HS-5 (cell line): ENCODE measurements at places on chromosomes 5 and 9.

DNA sequence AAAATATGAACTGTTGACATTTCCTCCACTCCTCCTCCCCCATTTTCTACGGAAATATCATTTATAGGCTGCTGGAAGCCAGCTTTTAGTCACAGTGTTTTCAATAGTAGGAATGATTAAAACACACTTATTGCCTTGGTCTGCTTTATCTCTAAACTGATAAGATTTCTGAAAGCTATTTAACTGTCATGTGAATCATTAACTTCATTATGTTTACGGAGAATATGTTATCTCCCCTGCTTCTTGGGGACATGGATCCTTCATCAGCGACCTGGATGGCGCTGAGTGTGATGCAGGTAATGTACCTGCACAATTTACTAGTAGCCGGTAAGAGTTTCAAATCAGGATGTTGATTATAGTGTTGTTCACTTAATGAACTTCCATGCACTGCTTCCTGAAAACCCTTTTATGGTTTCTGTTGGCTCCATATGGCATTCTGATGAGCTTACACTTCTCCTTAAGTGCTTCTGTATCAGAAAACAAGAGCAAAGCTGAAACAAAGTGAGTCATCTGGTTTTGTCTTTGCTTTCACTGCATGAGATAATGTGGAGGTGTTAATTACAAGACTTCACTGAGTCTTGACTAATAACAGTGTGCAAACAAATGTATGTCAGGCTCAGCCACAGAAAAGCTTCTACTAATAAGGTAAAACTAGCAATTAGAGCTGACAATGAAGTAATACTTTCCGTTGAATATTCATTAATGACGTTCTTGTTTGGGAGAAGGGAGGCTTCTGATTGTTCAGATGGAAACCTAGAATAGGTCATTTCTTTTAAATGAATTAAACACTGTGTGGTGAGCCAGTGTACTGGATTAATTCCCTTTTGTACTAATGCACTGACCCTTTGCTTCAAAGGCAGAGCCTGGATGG, 162.4 kb upstream of the ZNF608 start:
- DNase-seq: no peak

DNA sequence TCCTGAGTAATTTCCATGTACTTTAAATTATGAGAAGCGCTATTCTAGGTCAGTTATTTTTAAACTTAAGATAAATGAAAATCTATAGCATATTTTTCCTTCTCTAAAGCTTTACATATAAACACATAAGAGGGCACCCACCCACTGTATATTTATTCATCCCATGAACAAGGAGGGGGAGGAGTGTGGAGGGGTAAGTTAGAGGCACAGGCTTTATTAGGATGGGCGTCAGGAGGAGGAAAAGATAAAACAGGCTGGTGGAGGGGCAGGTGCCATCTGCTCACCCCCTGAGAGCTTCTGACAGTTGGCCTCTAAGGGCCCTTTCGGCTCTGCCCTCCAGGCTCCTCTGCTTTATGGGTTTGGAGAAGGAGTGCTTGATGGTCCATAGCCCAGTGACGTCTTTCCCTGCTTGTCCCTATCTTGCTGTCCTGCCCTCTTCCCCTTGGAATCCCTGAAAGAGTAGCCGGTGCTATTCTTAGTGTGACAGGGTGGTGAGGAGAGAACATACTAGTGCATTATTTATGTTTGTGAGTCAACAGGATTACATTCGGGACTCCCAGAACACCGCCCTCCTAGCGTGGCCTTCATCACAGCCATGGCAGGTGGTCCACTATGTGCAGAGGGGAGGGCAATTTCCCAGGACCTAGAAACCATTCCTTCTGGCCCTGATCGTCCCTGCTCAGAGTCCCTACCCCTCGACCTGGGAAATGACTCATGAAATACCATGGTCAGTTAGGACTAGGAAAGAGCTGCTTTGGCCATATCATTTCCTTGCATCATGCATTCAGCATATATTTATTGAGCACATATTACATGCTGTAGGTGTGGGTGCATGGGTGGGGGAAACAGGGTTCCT, 7.9 kb upstream of the SYNPO start:
- no peak for DNase-seq

DNA sequence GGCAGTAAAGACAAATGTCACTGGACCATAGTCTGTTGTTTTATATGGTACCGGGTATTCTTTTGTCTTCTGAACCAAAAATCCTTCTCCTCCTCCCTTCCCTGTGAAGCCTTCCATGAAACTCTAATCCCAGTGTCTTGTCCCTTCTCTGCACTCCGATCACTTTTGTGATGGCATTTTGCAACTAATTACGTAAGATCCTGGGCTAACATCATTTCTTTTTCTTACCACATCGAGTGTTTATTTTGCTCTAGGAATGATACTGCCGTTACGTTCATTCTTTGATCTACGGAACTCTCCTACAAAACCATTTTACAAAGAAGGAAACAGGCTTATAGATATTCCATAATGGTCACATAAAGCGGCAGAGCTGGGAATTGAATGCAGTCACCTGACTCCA, 33.7 kb downstream of the SNX18 start:
- DNase-seq: no peak

DNA sequence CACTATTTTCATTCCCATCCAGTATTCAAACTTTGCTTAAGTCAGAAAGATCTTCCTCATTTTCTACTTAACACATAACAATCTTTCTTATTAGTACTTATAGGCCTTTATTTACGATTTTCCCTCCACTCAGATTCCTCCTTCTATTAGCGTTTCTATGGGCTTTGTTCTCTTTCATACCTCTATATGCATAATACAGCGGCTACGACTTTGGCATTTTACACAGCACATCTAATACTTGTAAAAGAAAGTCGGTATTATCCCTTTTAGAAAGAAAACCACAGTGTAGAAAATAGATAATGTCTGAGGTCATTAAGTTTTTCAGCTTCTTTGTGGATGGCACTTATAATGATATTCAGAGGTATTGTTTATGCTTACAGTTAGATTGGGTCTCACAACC, 8.4 kb downstream of the RBM18 start:
- DNase-seq: no peak

- DNase-seq: no peak
These were observed 254.0 kb downstream of the MAN2A1 start for GRCh38 chr5:109943701-109944235.

- no peak for DNase-seq
These were observed 681.1 kb downstream of the MAT2B start for GRCh38 chr5:164186550-164186949.

GRCh38 chr5:121175986-121176385, 675.7 kb upstream of the FTMT start:
- DNase-seq: no peak

GRCh38 chr5:79612667-79613198, 492 bp downstream of the TENT2 start:
- DNase-seq: no peak

GRCh38 chr5:139710319-139711066, 62.3 kb downstream of the CXXC5 start:
- no peak for DNase-seq

GRCh38 chr5:78591138-78591612, 57.4 kb downstream of the LHFPL2 start:
- DNase-seq: no peak

DNA sequence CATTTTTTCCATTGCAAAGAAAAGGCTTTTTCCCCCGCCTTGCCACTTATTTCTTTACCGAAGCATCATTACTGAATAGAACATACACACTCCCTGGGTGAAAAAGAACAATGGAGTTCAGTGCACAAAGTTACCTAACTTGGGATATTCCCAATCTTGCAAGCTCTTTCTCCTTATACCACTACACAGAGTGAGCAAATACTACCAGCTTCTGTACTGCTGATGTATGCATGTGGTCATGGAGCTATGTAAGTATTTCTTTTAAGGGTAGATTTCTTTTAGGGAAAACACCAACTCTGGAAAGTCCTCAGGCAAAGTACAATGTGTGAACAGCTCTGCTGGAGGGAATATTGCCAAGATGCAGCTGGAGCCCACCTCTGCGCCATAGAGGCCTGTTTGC, 81.1 kb downstream of the AOPEP start:
- no peak for DNase-seq

DNA sequence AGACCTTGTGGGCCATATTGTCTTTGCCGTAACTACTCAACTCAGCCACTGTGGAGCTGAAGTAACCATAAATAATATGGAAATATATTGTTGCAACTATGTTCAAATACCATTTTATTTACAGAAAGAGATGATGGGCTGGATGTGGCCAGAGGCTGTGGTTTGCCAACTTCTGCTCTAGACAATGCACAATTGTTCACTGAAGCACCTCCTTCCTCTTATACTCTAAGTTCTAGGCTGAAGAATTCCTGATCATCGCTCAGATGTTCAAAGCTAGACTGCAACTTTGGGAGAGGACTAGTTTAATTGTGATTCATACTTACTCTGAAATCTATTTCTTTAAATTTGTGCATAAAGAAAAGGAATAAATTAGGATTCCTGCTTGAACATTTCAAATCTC, 245.0 kb downstream of the TAF11L14 start:
- no peak for DNase-seq

DNA sequence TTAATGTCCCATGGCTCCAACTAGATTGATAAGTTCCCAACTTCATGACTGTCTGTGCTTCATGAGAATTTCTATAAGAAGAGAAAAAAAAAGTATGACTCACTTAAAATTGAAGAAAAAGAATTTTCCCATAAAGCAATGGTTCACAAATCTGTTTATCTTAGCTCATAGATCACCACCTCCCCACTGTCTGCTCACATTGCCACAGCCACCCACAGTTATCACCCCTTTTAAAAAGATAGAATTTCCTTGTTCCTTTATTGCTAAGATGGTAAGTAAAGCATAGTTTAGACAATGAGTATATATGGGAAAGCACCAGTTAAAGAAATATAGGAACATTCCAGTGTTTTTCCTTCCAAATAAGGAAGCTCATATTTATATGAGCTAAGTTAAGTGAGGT, 67.1 kb downstream of the ALDH7A1 start:
- peak; percentile 20 for DNase-seq

DNA sequence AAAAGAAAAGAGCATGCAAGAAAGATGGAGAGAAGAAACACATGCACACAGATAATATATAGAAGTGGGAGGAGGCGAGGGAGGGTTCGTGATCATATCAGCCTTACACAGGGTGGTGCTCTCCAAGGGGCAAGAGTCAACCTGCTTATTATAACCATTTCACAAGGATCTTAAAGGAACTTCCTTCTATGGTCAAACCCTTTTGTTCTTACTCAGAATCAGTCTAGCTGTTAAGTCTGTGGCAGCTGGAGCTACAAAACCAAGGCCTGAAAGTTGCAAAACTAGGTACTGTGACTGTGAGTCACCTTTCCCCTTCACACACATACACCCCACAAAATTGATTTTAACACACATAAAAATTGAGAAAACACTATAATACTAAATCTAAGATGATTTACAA, 18.5 kb upstream of the ERMP1 start:
- DNase-seq: peak; percentile 16

DNA sequence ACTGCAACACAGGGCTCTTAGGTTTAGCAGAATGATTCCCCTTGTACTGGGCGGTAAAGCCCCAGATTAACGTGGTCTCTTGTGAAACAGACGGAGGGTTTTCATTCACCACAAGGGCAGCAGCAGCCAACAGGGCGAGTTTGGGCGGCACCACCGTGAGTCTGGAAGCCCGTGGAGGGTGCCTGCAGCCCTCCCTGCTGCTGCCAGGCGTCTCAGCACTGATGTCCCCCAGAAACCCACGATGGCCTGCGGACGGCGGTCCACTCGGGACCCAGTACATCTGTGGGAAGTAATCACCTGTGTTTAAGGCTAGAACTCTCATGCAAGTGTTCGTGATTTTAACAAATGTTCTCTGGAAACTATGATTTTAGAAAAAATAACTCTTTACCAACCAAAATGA, 67.8 kb downstream of the IRX2 start:
- DNase-seq: no peak

GRCh38 chr5:6470672-6471071, 22.0 kb downstream of the UBE2QL1 start:
- no peak for DNase-seq

GRCh38 chr9:13165236-13165945, 114.1 kb downstream of the MPDZ start:
- DNase-seq: no peak

- peak; percentile 55 for DNase-seq
These were observed 53.7 kb downstream of the ZNF622 start for GRCh38 chr5:16411741-16412455.

DNA sequence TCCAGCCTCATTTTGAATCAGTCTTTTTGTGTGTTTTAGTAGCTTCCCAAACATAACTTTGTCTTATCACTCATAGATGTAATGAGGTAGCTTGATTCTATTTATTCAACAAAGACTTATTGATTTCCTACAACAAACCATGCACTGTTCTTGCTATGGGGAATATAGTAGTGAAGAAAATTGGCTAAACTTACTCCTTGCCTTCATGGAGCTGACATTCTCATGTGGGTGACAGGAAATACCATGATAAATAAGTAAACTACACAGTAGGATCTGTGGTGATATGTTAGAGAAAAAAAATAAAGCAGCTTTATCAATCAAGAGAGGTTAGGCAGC, 255.7 kb upstream of the TNC start:
- no peak for DNase-seq

DNA sequence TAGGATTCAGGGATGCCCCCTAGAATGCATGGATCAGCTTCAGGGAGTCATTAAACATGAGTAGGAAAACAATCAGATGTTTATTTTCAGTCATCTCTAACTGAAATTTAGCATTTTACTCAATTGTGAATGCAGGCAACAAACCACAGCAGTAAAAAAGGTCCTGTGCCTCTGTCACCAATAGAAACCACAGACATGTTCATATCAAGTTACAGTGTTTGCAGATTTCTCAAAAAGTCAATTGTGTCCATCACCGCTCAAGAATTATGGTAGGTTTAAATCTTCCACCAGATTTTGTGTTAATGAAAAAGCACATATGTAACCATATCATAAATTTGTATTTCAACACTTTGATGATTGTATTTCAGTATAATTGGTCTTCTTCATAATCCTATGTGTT, 68.4 kb upstream of the SLC1A1 start:
- no peak for DNase-seq

- DNase-seq: no peak
These were observed 30.0 kb downstream of the ARHGEF37 start for GRCh38 chr5:149611326-149611725.
